Fibroblast of villous mesenchyme (primary cell): ENCODE measurements at places on chromosomes 12 and 14. TPM values are rescaled to one million over a fixed set of nuclear protein-coding genes. Genes with fewer than 3 reads are reported as not detected.

The KLRC3 gene
- total RNA-seq: not detected in 2 replicates

The SRGAP1 gene
- 14.5 and 18.1 TPM in 2 replicates for total RNA-seq

The OR6C75 gene
- total RNA-seq: not detected in 2 replicates

The PLXNC1 gene
- 0.86 and 0.97 TPM in 2 replicates for total RNA-seq

The NEUROD4 gene
- not detected in 2 replicates for total RNA-seq

The CCDC38 gene
- not detected in 2 replicates for total RNA-seq

The ARMH4 gene
- 1.6 and 3.0 TPM in 2 replicates for total RNA-seq

The RCOR1 gene
- total RNA-seq: 12.6 and 23.7 TPM in 2 replicates

The COL2A1 gene
- under 0.01 TPM in 1 of 2 replicates, not detected in the other for total RNA-seq

The CACNA1C gene
- 11.7 and 14.8 TPM in 2 replicates for total RNA-seq

The AKAP5 gene
- total RNA-seq: 1.9 and 3.0 TPM in 2 replicates

The GAS2L3 gene
- total RNA-seq: 24.5 and 38.0 TPM in 2 replicates

The SLC5A8 gene
- total RNA-seq: not detected in 2 replicates

The CFAP251 gene
- 6.8 and 8.2 TPM in 2 replicates for total RNA-seq

The PPM1H gene
- 0.86 and 2.3 TPM in 2 replicates for total RNA-seq

The TAC3 gene
- total RNA-seq: 0.43 TPM in 1 of 2 replicates, not detected in the other

The ITGB7 gene
- total RNA-seq: under 0.01 TPM in 1 of 2 replicates, not detected in the other

The RAD9B gene
- 0.64 and 1.3 TPM in 2 replicates for total RNA-seq

The KRT7 gene
- 20.6 and 36.7 TPM in 2 replicates for total RNA-seq

The SDS gene
- not detected in 2 replicates for total RNA-seq

The UBE2N gene
- 91.8 and 104 TPM in 2 replicates for total RNA-seq

The RNFT2 gene
- total RNA-seq: 6.1 and 7.3 TPM in 2 replicates

The STAC3 gene
- 0.32 and 1.3 TPM in 2 replicates for total RNA-seq

The HOXC9 gene
- total RNA-seq: 0.86 and 7.4 TPM in 2 replicates

The SCN8A gene
- 23.5 and 33.7 TPM in 2 replicates for total RNA-seq

The APEX1 gene
- 29.0 and 34.1 TPM in 2 replicates for total RNA-seq

The ASIC1 gene
- 1.3 and 1.6 TPM in 2 replicates for total RNA-seq

The A2ML1 gene
- not detected in 2 replicates for total RNA-seq

The LRP1 gene
- total RNA-seq: 228 and 277 TPM in 2 replicates

The MSRB3 gene
- 89.2 and 111 TPM in 2 replicates for total RNA-seq

The GNPTAB gene
- 39.3 and 86.8 TPM in 2 replicates for total RNA-seq

The TCL1B gene
- total RNA-seq: not detected in 2 replicates

The KITLG gene
- 13.8 and 16.4 TPM in 2 replicates for total RNA-seq

The SERPINA10 gene
- not detected in 2 replicates for total RNA-seq

The FAM186B gene
- under 0.01 TPM in 2 replicates for total RNA-seq

The NOS1 gene
- total RNA-seq: not detected in 2 replicates

The CABP1 gene
- total RNA-seq: not detected in 2 replicates

The ADSS1 gene
- total RNA-seq: 1.3 and 4.3 TPM in 2 replicates

The BCL11B gene
- not detected in 2 replicates for total RNA-seq

The NTN4 gene
- total RNA-seq: 51.9 and 135 TPM in 2 replicates

The RASSF3 gene
- 20.3 and 31.1 TPM in 2 replicates for total RNA-seq

The INHBE gene
- 1.7 and 4.5 TPM in 2 replicates for total RNA-seq
